ENCODE measurements at places on chromosomes 11 and 22.

DNA sequence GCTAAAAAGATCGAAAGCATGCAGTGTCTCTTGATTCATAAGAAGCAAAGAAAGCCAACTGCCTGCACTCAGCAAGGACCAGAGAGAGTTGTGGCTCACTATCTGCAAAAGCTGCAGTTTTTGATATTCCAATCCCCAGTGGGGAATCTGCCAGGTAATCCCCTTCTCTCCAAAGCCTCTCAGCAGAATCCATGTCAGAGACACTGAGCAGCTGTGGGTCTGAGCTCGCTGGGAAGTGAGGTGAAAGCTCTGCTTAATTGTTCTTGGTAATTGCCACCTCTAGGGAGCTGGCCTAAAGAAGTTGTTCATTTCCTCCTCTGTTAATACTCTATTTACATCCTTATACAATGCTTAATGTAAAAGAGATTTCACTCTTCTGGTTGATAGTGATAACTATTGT is 261.3 kb upstream of the LRRC4C start:
- no peak for DNase-seq

DNA sequence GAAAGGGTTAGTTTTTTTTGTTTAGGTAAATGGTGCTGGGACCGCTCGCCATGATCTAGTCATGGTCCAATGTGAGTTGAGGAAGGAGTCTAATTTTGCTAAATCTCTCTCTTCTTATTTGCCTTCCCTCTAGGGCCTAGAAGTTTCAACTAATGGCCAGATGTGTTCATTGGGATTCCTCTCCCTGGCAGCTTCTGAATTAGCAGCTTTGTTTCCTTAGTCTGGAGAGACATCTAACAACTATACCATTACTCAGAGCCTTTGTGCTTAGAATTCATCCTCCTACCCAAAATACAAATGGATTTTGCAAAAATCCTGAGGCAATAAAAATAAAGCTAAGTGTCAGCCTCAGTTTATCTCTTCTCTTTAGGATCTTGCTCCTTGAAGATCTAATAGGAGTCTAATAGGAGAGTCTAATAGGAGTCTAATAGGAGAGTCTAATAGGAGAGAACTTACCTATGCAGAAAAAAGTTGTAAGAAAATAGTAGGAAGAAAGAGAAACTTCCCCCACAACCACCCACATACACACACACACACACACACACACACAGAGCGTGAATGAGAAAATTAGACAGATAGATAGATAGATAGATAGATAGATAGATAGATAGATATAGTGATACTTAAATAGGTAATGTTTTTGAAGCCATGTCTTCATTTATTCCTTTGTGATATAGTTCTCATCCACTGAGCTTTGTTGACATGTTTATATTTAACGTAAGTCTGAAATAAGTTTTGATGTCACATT is 980.5 kb upstream of the CNTN5 start:
- no peak for DNase-seq

- no peak for DNase-seq
Measured at GRCh38 chr11:118689503-118689851, 10.0 kb upstream of the TREH start.

DNA sequence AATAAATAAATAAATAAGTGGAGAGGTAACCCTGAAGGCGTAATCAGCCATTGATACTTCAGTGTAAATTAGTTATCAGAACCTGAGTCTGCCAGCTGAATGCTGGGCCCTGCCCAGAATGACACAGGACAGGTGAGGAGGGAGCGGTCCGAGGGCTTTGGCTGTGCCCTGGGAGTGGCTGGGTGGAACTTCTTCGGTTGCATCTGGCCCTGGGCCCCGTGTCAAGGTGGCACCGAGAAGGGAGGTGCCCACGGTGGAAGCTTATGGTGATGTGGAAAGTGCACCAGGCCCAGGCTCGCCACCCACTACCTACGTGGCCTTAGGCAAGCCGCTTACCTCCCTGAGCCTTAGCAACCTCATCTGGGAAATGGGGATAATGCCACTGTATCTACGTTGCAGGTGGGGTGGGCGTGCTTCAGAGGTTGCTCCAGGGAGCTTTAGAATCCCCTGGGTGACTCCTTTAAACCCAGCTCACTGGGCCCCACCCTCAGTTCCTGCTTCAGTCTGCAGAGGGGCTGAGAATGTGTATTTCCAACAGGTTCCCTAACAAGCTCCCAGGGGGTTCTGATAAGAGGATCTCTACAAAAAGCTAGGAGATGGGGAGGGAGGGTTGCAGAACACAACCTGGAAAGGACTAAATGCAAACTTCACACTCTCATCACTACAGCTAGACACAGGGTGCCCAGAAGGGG is 38.8 kb downstream of the TXN2 start:
- DNase-seq, result no peak

DNA sequence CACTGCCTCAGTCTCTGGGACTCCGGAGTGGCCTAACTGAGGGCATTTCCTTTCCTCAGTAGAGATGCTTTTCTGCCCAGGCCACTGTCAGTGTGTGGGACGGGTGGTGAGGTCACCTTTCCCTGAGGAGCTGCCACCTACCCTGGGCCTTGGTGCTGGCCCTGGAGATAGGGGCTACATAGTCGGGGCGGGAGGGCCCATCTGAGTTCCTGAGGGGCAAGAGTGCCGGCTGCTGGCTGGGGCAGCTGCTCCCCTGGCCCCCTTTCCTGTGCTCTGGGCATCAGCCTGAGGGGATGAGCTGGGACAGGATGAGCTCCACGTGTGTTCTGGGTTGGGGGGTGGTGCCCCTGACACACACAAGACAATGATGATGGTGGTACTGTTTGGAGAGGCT is 5.4 kb downstream of the KCNC1 start:
- DNase-seq, result no peak

DNA sequence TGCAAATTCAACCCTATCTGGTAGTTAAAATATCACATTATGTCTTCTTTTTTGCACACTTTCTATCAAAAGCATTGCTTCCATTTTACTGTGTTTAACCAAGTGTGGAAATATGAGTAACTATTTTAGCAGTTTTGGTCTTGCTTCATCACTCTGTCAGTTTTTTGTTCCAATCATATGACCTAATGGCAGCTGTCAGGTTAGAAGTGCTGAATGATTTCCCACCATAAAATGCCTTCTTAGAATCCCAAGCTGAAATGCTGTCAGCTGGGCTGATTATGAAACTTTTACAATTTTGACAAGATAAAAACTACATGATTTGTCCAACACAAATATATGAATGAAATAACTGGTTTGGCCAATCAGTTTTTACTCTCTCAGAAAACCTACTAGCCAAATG is 1654.6 kb upstream of the RAG2 start:
- no peak for DNase-seq

GRCh38 chr11:87974797-87975196 is 200.4 kb downstream of the RAB38 start:
- no peak for DNase-seq

DNA sequence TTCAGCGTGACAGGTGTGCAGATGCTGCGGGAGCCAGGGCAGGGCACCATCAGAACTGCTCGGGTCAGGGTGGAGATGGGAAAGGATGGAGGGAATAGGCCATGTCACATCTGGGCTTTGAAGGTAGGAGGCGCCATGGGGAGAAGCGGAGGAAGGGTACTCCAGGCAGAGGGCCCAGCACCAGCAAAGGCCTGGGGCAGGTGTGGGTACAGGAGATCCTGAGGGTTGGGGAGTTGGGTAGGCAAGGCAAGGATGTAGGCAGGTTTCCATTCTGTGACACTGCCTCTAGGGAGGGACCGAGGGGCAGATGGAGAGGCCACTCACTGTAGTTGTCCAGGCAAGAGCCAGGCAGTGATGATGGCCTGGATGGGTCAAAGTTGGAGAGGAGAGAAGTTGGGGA is 8.5 kb downstream of the EMID1 start:
- no peak for DNase-seq

DNA sequence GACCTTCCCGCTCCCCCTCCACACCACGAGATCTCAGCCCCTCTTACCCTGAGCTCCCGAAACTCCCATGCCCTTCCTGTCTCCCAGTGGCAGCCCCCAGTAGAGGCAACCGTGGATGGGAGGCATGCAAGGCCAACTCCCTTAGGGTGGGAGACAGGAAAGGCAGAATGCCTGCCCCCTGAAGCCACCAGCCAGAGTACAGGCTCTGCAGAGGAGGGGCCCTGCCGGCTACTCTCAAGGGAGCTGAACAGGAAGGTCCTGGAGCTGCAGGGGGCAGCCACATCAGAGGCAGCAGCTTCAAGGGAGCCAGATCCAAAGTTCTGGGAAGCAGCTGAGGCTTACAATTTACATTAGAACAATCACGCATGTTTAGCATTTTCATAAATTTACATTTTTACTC is 38.3 kb downstream of the PDE2A start:
- no peak for DNase-seq
